ENCODE measurements at places on chromosomes 16 and 17.

- no peak for DNase-seq
Observed at GRCh38 chr17:74049967-74050458, 153.5 kb upstream of the RPL38 start.

DNA sequence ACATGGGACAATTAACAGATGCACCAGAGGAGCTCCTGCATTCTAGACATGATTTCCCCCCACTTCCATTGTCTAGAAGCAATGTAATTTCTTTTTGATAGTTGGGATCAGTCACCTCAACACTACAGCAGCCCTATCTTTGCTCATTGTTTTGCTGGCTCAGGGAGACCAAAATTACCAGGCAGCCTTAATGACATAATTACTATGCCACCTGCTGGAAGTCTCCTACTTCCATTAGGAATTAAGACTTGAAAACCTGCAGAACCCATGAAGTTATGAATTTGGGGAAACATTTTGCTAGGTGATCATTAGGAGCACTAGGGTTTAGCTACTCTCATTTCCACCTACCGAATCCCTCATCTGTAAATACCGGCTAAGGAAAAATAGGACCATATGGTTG, 312.0 kb upstream of the CA10 start:
- no peak for DNase-seq

DNA sequence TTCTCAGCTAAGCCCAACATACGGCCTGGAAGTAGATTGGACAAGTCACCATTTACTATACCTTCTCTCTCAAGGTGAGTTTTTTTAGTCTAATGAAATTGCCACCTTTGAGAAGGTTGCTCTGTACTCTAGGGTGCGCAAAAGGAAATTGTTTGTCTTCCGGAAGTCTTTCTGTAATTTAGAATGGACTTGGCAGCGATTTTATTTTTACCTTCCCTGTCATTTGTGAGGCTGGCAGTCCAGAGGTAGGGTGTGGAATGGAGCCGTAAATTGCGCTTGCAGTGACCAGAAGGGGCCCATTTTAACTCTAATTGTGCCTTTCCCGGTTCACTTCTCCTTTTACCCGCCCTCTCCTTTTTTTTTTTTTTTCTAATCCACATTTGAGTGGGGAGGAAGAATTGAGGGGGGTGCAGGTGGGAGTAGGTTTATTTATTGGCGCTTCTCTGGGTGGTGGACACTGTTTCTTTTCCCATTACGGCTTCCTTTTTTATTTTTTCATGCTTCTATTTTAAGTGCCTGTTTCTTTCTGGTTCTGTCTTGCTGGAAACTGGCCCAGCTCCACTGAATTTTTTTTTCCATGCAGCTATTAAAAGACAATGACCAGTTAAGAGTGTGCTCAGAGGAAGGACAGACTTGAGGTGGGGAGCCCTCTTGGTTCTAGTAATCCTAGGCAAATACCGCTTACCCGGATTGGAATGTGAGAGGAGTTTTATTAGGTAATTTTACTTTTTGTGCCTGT, 89.7 kb upstream of the CLEC18A start:
- DNase-seq, result no peak

- no peak for DNase-seq
Observed at GRCh38 chr16:56530872-56531271, 11.0 kb upstream of the BBS2 start.

DNA sequence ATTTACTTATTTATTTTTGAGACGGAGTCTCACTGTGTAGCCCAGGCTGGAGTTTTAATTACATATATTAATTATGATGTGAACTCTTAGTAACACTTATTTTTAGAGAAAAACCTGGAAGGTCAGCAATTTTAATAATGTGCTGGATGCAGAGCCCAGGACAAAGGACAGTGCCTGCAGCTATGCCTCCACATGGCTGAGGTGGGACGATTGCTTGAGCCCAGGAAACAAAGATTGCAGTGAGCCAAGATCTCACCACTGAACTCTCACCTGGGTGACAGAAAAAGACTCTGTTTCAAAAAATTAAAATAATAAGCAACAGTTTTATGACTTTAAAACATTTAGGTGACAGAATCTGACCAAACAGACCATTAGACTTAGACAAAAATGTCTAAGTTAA, 11.0 kb upstream of the CARD14 start:
- DNase-seq, result no peak

- DNase-seq, result peak; percentile 61
Observed at GRCh38 chr17:61389670-61390478, 9.8 kb upstream of the TBX2 start.

- DNase-seq, result no peak
Observed at GRCh38 chr16:878072-878784, 77.7 kb upstream of the GNG13 start.

GRCh38 chr16:74107795-74108610, 188.6 kb upstream of the PSMD7 start:
- peak; percentile 79 for DNase-seq

- DNase-seq, result no peak
Observed at GRCh38 chr17:82807101-82807500, 32.7 kb downstream of the ZNF750 start.

- no peak for DNase-seq
Observed at GRCh38 chr16:28917095-28917494, 7.9 kb downstream of the RABEP2 start.

- DNase-seq, result peak; percentile 98
Observed at GRCh38 chr16:70289229-70290094, at the start of gene AARS1. Gene AARS1, minus strand, starts transcription at chr16:70289506. Its CDS starts 6,743 bp downstream, at chr16:70282763.

GRCh38 chr16:9096416-9096952, 5.0 kb downstream of the HAPSTR1 start:
- no peak for DNase-seq

- DNase-seq, result peak; percentile 81
Observed at GRCh38 chr16:578870-579405, 9.2 kb downstream of the PIGQ start.

GRCh38 chr16:50290856-50291255, 24.5 kb downstream of the ADCY7 start:
- no peak for DNase-seq

- DNase-seq, result no peak
Observed at GRCh38 chr16:66223176-66223780, 143.2 kb upstream of the CDH5 start.

- DNase-seq, result peak; percentile 75
Observed at GRCh38 chr16:77675464-77676324, 46.6 kb upstream of the NUDT7 start.

DNA sequence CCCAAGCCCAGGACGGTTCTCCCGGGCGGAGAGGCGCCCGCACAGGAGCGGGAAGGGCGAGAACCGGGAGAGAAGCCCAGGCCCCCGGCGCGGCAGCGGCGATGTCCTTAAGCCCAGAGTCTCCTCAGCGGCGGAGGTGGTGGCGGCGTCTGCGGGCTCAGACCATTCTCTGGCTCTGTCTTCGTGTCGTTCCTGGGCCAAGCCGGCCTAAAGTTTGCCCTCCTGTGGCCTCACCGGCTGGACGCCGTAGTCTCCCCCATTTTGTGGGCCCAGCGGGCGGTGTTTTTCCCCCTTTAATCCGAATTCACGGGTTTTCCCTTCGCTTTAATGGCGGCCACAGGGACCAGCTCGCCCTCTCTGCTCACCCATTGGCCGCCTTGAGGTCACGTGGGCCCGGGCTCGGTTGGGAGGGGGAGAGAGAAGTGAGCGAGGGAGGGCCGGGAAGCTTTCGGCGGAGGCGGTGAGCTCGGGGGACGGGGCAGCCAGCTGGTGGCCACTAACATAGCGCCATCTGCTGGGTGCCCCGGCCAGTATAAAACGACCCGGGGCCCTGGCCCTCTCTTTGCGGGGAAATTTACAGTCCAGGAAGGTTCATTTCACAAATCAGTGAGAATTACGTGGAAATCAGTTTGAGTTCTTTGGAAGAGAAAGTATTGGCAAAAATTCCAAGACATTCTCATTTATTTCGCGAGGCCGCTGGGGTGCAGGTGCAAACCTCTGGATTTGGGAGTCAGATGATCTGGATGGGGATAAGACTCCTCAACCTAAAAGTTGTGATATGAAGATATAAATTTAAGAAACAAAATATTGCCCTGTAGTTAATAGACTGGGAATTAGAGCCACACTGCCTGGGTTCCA, 762 bp upstream of the MED13 start:
- peak; percentile 100 for DNase-seq

DNA sequence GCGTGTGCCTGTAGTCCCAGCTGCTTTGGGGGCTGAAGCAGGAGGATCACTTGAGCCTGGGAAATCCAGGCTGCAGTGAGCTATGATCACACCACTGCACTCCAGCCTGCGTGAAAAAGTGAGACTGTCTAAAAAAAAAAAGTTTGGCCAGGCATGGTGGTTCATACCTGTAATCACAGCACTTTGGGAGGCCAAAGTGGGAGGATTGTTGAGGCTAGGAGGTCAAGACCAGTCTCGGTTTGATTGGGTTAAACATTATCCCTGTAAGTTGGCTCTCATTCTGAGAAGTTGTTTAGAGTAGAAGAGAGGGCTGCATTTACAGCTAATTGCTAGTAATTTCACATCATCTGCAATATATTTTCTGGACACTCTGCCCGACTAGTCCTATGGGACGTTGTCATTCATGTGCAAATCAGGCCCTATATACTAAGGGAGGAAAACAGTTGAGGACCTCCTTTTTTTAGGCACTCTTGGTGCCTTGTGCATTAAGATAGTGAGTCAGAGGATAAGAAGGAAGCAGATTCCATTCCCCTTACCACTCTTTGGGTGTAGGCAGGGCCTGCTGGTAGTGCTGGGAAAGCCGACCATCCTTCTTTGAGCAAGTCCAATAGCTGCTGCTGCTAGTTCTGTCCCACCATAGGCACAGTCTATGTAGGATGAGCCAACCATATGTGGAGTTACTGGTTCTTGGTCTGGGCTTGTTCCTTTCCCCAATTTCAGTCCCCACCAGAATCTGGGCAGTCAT, 18.7 kb downstream of the HMOX2 start:
- DNase-seq, result no peak

DNA sequence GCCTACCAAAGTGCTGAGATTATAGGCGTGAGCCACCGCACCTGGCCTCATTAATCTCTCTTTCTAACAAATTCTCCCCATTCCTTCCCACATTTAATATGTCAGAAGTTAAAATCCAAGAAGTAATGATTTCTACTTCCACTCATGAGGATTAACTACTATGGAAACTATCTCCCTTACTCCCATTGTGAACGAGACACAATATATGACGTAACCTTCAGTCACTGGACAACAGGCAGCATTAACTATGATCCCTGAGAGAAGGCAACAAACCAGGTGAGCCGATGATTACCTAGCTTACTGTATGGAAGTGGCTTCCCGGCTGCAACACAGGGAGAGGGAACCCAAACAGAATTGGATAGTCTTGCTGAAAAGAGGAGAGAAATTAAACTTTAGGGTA, 20.0 kb downstream of the GLG1 start:
- DNase-seq, result no peak

DNA sequence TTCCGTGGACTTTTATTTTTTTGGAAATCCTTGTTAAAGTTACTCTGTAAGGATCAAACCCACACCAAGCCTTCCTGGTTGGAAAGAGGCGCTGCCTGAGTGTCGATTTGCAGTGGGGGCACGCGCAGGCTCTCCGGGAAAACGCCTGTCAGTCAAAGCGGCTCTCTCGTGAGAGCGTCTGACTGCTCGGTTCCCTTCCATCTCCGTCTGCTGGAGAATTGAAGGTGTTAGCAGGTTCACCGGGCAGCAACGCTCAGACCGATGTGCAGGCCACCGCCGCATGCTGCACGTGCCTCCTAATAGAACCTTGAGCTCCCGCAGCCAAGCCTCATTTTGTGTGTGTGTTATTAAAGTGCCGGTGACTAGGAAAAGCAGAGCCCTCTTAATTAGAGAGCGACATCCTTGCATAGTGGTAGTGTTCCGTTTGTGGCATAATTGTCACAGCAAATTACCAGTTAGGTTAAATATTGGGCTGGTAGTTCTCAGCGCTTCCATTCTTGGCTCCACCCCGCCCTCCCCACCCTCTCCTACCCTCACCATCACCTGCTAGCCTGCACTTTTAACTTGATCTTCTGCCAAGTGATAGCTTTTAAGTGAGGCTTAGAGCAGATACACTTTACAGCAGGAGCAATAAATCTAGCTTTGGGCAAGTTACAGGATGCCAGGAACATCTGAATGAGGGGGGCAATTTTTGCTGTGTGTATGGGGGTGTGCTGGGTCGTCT, 75.5 kb downstream of the RPA1 start:
- DNase-seq, result no peak

DNA sequence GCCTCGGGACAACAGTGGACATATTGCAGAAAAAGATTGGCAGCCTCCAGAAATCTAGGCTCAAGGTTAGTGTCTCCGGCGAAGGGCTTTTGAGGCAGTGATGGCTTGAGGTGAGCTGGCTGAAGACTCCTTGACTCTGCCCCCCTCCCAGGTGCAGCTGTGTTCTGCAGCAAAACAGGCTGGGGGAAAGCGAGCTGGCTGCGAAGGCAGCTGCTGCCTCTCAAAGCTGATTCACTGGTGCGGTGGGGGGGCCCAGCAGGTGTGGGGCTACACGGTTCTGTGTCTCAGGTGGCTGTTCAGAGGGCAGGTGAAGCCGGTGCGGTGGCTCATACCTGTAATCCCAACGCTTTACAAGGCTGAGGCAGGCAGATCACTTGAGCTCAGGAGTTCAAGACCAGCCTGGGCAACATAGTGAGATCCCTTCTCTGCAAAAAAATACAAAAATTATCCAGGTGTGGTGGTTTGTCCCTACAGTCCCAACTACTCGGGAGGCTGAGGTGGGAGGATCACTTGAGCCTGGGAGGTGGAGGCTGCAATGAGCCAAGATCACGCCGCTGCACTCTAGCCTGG, 22.9 kb downstream of the C16orf96 start:
- no peak for DNase-seq

- no peak for DNase-seq
Observed at GRCh38 chr17:75557852-75558665, 29.5 kb upstream of the MYO15B start.

GRCh38 chr16:14069818-14070217, 1.3 kb upstream of the MRTFB start:
- no peak for DNase-seq

GRCh38 chr17:48605991-48606891, 1.5 kb upstream of the HOXB6 start:
- DNase-seq, result no peak

DNA sequence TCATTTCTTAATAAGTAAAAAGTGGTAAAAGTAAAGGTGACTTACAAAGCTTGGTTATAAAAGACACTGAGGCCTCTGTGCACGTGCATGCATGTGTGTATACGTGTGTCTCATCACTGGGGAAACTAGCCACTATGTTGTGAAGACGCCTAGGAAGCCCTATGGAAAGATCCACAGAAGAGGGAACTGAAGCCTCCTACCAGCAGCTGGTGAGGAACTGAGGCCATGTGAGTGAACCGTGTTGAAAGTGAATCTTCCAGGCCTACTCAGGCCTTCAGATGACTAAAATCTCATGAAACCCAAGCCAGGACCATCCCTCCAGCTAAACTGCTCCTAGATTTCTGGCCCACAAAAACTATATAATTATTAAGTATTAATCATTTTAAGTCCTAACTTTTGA, 23.7 kb downstream of the PHLPP2 start:
- peak; percentile 79 for DNase-seq

GRCh38 chr17:75249564-75249963, 11.8 kb downstream of the GGA3 start:
- no peak for DNase-seq

- no peak for DNase-seq
Observed at GRCh38 chr16:86059253-86060171, 160.6 kb downstream of the IRF8 start.

- no peak for DNase-seq
Observed at GRCh38 chr16:11099672-11100205, 155.4 kb downstream of the CLEC16A start.

- no peak for DNase-seq
Observed at GRCh38 chr16:9395958-9396359, 304.5 kb downstream of the HAPSTR1 start.

GRCh38 chr17:44502598-44503146, 534 bp downstream of the GPATCH8 start:
- DNase-seq, result peak; percentile 13

- DNase-seq, result no peak
Observed at GRCh38 chr17:67125417-67125816, 81.1 kb downstream of the CACNG1 start.
